Choroid plexus epithelial cell (primary cell): ENCODE measurements at places on chromosomes 11 and 22.

DNA sequence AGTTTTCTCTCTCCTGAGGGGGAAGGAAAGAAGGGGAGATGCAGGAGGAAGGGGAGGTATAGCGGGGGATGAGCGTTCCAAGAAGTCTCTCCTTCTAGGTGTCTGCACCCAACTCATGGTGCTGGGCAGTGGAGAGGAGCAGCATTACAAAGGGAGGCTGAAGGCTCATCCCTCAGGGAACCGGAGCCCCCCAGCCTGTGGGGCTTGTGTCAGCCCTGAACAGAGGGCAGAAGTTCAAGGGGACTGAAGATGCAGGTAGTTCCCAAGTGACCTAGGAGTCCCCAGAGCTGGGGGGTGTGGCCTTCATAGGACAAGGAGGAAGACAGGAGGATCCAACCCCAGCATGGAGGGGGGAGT is 1.8 kb downstream of the C11orf68 start:
- DNase-seq: no peak

GRCh38 chr11:15586741-15587473 is 472.2 kb downstream of the INSC start:
- DNase-seq: no peak

DNA sequence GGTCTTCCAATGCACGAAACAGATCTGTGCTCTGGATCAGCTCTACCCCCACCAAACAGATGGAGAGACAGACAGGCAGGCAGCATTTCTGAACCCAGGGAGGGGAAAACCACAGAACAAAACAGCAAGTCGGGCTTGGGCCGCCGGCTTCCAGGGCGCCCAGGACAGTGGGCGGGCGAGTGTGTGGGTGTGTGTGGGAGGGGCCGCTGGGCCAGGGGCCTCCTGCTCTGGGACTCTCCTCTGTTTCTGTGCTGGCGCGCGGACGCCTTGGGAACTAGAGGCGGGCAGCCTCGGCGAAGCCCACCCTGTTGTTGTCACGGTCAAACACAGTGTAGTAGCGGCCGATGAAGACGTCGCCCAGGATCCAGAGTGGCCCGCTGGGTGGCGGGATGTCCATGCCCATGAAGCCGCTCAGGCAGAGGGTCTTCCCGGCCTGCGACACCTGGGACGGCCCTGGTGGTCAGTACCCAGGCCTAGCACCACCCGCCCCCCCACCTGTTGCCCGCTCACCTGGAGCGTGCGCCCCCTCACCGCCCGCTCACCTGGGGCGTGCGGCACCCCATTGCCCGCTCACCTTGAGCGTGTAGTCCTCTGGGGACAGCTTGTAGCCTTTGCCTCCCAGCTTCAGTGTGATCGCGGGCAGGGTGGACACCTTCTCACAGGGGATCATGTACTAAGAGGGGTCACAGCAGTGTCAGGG is 3.0 kb upstream of the IFITM10 start:
- DNase-seq: no peak

- DNase-seq: no peak
Observed at GRCh38 chr11:102459393-102459792, 6.8 kb upstream of the TMEM123 start.

DNA sequence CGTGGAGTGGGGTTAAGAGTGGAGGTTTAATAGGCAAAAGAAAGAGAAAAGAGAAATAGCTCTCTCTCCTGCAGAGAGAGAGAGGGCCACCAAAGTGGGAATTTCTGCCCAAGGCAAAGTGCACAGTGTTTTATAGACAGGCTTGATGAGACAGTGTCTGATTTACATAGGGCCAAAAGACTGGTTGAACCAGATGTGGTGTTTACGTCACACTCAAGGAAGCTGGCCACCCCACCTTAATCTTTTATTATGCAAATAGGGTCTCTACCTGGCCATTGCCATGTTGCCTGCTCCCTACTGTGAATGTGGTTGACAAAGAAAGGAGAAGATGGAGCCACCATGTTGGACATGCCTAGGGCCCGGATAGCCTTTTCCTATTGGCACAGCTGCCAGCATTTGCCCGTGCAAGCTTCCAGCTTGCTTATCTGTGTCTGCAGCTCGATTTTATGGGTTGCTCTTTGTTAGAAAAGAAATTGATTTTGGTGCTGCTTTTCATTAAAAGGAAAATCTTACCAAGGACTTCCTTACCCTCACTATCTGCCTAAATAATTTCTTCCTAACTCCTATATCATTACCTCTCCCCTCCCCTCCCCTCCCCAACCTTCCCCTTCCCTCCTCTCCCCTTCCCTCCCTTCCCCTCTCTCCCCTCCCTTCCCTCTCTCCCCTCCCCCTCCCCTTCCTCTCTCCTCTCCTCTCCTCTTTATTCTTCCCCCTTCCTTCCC is 436.0 kb downstream of the NELL1 start:
- DNase-seq: no peak

- no peak for DNase-seq
Observed at GRCh38 chr11:75406338-75406777, 7.0 kb downstream of the RPS3 start.

GRCh38 chr11:69644962-69645675 is 4.2 kb downstream of the CCND1 start:
- DNase-seq: no peak

DNA sequence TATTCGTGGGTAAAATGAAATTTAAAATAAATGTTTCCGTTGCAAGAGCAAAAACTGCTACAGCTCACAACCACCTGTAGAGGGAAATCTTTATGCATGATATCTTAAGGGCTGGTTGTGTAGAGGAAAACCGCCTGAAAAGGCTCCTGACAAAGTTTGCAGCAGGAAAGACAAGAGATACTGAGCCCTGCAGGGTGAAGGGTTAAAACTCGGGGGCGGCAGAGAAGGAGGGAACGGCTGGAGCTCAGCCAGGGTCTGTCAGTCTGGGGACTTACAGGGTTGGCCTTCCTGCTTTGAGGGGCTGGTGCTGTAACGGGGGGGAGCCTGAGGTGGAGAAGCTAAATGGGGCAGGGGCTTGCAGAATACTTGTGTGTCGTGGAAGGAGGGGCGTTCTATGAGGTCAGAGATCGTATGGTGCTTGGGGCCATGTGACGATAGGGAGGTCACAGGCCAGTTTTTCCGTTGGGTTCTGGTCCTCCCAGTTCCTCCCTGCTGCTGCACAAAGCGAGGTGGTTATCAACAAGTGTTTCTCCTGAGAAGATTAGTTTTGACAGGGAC is 122.9 kb upstream of the HSD17B12 start:
- DNase-seq: peak; percentile 60

DNA sequence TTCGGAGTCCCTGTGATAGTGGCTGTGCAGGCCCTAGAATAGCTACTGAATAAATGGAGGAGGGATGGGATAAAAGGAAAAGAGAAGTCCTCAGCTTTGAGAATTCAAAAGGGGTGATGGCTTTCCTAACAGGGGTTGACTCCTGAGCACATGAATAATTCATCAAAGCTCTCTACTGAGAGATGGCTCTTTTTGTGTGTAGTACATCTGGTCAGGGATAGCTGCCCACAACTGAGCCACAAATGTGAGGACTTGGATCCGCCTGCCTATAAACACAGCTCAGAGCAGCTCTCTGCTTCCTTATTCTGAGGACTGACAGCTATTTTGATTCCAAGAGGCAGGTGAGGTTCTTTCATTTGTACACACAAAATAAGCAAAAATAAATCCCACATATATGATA is 82.3 kb downstream of the USP35 start:
- no peak for DNase-seq

DNA sequence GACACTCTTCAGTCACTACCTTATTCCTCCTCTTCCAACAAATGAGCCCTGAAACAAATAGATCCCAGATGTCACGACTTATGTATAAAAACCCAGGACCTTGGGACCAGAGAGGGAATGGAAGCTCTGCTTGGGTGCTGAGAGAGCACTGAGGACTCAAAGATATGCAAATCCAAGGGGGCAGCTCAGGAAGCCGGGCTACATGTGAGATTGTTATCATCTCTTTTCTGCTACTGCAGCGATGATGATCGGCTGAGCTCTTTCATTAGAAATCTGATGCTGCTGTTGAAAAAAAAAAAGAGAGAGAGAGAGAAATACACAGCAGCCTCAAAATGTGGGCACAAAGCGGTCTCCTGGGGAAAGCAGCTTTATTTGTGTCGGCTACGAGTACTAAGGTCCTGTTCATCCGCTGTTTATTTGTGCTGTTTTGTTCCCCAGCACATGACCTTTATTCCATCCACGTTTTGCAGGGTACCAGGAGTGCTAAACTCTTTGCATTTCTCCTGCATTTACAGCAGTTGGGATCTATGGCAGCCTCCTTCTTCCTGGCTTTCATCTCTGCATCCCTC is 120.2 kb downstream of the TRIM29 start:
- DNase-seq: no peak

- DNase-seq: no peak
Observed at GRCh38 chr11:130762638-130763037, 153.6 kb downstream of the SNX19 start.

DNA sequence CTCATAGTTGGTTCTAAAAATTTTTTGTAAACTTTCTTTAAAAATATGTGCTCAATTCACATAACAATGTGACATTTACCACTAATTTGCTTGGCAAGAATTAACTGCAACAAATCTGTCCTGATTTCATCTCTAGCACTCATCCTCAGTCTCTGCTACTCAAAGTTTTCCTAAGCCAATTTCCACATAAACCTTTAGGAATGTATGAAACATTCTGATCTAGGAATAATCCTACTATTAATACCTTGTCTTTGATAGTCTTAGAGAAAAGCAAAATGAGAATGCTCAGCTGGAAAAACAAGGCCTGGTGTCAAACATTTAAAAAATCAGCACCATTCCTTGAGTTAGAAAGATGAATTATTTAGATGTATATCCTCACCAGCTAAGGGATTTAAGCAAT is 114.3 kb downstream of the CD44 start:
- DNase-seq: no peak

DNA sequence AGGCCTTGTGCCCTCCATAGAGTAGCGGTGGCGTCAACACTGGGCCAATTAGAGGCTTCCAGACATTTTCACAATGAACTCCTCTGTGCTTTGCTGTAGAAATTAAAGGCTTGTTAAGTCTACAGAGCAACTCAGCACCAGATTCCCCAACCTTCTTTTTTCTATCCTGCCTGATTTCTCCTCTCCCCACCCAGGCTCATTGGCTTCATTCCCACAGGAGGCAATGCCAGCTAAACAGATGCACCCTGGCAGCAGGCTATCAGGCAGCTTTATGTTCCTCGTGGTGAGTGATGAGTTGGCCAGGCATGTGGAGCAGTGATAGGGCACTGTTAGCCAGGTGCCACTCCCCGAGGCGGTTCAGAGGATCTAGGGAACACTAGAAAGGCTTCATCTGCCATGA is 4.8 kb downstream of the DIXDC1 start:
- DNase-seq: no peak

DNA sequence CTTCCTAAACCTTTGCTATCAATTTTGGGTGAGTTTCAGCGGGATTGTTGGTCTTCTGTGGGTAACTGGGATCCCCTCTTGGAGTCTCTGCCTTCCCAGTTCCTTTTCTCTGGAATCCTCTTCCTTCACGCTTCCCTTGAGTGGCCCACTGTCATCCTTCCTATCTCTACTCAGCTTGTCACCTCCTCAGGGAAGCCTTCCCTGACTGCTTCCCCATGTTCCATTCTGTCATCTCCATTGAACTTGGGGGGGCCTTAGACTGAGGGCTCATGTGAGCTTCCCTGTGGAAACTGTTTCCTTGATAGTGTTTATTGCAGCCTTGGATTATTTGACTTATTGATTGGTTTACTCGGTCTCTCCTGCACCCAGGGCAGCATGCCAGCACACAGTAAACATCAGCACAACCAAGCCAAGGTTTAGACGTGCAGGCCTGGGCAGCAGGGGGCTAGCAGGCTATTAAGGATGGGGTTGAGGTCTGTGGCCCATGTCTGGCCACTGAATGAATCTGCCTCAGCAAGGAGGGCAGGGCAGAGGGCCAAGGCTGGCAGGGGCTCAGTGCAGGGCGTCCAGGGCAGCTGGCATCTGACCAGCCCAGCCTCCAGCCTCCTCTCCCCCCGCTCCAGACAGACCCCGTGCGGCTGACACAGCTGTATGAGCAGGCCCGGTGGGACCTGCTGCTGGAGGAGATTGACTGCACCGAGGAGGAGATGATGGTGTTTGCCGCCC is 7.2 kb downstream of the TRPT1 start:
- no peak for DNase-seq

- no peak for DNase-seq
Observed at GRCh38 chr11:59164028-59164427, 7.9 kb upstream of the DTX4 start.

GRCh38 chr11:36238881-36239280 is 50.3 kb downstream of the COMMD9 start:
- DNase-seq: no peak

DNA sequence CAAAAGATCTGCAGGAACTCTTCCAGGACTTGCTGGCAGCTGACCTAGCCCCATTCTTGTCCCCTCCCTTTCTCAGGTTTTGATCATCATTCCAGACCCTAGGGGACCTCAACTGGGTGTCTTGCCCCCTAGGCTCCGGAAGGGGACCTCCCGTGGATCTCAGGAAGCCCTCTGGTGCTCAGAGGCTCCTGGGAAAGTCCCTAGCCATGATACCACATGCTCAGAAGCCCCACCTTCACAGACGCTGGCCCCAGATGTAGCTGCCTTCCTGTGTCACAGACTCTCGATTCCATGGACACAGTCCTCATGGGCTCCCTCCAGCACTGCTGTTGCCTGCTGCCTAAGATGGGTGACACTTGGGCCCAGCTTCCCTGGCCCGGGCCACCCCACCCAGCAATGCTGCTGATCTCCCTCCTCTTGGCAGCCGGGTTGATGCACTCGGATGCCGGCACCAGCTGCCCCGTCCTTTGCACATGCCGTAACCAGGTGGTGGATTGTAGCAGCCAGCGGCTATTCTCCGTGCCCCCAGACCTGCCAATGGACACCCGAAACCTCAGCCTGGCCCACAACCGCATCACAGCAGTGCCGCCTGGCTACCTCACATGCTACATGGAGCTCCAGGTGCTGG is at the start of gene LRRC55:
Gene LRRC55 (plus strand): TSS at position 276 of the 628 bp plus-strand sequence. CDS start 70 bp downstream, at position 346.
- DNase-seq: no peak

DNA sequence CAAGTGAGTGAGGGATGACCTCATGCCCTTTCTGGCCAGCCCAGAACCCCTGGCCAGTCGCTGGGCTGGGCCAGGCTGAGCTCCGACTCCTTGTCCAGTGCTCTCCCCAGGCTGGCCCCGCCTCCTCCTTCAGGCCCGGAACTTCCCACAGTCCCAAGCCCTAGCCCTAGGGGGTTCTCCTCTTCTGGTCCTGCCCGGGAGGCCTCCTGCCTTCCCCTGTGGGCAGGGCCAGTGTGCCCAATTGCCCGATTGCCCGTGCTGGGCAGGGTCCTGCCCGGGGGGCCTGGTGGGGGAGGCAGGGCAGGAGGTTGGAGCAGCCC is 4.2 kb downstream of the TCIRG1 start:
- no peak for DNase-seq

- no peak for DNase-seq
Observed at GRCh38 chr22:30327864-30328345, 1.2 kb upstream of the TBC1D10A start.

GRCh38 chr11:15665368-15665871 is 550.7 kb downstream of the INSC start:
- DNase-seq: peak; percentile 63

- no peak for DNase-seq
Observed at GRCh38 chr22:40637183-40638150, 948 bp upstream of the MRTFA start.
